ENCODE measurements at places on chromosomes 5 and 9.

DNA sequence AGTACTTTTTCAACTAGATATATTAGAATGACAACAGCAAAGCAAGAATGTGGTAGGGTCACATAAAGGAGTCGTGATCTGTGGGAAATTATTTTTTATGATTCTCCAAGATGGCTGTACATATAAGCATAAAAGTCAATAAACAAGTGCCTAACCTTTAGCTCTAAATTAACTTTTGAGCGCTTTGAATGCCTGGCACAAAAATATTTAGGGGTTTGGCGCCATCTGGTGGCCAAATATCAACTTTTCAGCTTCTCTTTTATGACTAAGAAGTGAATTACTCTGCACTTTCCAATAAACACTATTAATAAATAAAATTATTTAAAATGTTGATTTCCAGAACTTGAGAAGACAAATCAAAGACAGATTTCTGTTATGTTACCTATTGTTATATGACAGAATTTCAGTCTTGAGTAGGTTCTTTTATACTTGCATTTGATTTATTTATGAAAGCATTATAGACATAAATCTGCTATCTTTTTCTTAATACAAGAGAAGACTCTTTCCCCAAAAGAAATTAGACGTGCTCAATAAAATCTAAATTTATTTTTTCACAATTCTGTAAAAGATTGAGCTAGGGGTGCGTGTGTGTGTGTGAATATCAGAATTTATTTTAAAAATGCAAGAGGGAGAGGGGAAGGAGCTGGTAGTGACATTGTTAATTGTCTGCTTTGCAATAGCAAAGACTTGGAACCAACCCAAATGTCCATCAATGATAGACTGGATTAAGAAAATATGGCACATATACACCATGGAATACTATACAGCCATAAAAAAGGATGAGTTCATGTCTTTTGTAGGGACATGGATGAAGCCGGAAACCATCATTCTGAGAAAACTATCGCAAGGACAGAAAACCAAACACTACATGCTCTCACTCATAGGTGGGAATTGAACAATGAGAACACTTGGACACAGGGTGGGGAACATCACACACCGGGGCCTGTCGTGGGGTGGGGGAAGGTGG is 36.7 kb upstream of the ARRDC3 start:
- no peak for DNase-seq
- H3K4me1 ChIP-seq = no peaks in the 10 kb centered on the region

GRCh38 chr9:87590996-87591395 is 93.3 kb downstream of the DAPK1 start:
- no peak for DNase-seq
- H3K27ac ChIP-seq = no peak overlapping the region
- H3K4me1 ChIP-seq = peaks cover 61% of the 10 kb centered on the region
- no peak overlapping the region for H3K4me3 ChIP-seq
- peaks cover 10% of the 10 kb centered on the region for H3K36me3 ChIP-seq

DNA sequence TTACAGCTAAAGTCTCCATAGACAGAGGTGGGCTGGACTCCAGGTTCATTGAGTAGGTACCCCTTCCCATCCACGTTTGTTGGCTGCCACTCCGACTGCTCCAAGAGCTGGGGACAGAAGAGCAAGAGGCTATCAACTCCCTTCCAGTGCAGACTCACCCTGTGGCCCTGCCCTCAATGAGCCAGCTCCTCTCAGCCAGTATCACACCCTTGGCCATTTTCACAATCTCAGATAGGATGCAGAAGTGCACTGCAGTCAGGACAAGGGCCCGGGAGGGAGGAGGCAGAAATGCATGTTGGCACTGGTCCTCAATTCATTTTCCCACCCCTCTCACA is 6.2 kb downstream of the IRF1 start:
- peaks cover 14% of the 10 kb centered on the region for H3K36me3 ChIP-seq
- H3K4me1 ChIP-seq = no peaks in the 10 kb centered on the region
- H3K4me3 ChIP-seq = no peak overlapping the region
- H3K27me3 ChIP-seq = no peaks in the 10 kb centered on the region

DNA sequence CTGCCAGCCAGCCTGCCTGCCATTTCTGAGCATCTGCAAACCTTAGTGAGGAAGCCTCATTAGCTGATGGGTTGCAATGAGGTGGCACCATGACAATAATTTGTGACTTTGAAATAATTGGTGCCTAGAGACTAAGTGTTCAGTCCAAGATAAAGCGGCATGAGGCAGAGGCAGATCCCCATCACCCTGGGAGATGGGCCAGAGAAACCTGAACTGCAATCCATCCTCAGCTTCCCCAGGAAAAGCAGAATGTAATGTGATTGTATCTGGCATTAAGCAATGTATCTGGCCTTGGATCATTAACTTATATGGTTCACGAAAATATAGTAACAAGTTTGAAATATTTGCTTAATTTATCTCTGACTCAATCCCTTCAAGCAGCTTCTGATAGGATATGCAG is 101.0 kb downstream of the SPOCK1 start:
- no peaks in the 10 kb centered on the region for H3K4me1 ChIP-seq
- H3K36me3 ChIP-seq = no peaks in the 10 kb centered on the region
- no peak overlapping the region for H3K4me3 ChIP-seq
- peaks cover 17% of the 10 kb centered on the region for H3K27me3 ChIP-seq
- no peak for DNase-seq
- no peak overlapping the region for H3K27ac ChIP-seq

DNA sequence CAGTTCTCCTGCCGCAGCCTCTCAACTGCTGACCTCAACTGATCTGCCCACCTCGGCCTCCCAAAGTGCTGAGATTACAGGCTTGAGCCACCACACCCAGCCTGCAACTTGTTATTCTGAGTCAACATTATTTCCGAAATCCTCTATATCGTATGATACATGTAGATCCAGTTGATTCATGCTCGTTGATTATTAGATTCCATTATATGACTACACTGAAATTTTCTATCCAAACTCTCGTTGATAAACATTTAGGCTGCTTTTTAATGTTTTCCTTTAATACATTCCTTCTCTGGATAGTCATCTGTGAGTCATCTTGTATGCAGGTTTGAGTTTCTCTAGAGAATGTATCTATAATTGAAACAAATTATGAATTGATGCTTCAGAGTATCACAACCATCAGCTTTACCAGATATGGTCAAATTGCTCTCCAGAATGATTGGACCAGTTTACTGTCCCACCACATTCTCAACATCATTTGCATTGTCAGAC is 4.1 kb downstream of the CDK7 start:
- H3K27me3 ChIP-seq = no peaks in the 10 kb centered on the region
- peaks cover 19% of the 10 kb centered on the region for H3K4me1 ChIP-seq
- no peak for DNase-seq
- H3K36me3 ChIP-seq = peaks cover 42% of the 10 kb centered on the region

GRCh38 chr5:163321511-163321910 is 115.9 kb upstream of the CCNG1 start:
- no peaks in the 10 kb centered on the region for H3K27me3 ChIP-seq
- no peak for DNase-seq
- no peaks in the 10 kb centered on the region for H3K36me3 ChIP-seq
- H3K4me1 ChIP-seq = no peaks in the 10 kb centered on the region
- no peak overlapping the region for H3K27ac ChIP-seq

GRCh38 chr5:124745928-124746915 is at the start of gene ZNF608:
TSS of gene ZNF608 (minus strand) at chr5:124746639. CDS start at chr5:124744989, 1,650 bp downstream.
- H3K27me3 ChIP-seq = no peaks in the 10 kb centered on the region
- no peak within 1 kb of the TSS for H3K4me3 ChIP-seq
- no peak for DNase-seq
- H3K36me3 ChIP-seq = peaks cover under 1% of the 10 kb centered on the region

GRCh38 chr5:17224858-17225511 is 7.6 kb downstream of the BASP1 start:
- H3K4me3 ChIP-seq = peak overlapping the region; percentile 8
- no peaks in the 10 kb centered on the region for H3K27me3 ChIP-seq
- H3K4me1 ChIP-seq = peaks cover 74% of the 10 kb centered on the region
- H3K36me3 ChIP-seq = peaks cover 52% of the 10 kb centered on the region

- H3K27me3 ChIP-seq = no peaks in the 10 kb centered on the region
- no peak overlapping the region for H3K27ac ChIP-seq
- DNase-seq = no peak
- no peak overlapping the region for H3K4me3 ChIP-seq
- peaks cover 8% of the 10 kb centered on the region for H3K4me1 ChIP-seq
Measured at GRCh38 chr9:34341659-34342295, 12.4 kb downstream of the NUDT2 start.

DNA sequence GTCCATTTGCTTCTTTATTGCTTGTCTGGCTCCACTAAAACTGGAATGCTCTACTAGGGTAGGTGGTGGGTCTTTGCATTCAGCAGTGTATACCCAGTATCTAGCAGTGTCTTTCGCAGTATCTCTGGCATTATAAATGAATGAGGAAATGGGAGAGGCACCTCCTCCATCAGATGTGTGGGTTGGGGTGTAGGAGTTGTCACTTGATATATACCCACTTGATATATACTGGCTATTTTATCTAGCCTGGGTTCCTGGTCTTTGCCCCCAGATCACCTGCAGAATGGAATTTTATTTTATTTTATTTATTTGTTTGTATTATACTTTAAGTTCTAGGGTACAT is 208.5 kb downstream of the PARP8 start:
- H3K4me3 ChIP-seq = no peak overlapping the region
- no peaks in the 10 kb centered on the region for H3K36me3 ChIP-seq
- H3K4me1 ChIP-seq = peaks cover 2% of the 10 kb centered on the region
- peaks cover 29% of the 10 kb centered on the region for H3K27me3 ChIP-seq
- DNase-seq = no peak

DNA sequence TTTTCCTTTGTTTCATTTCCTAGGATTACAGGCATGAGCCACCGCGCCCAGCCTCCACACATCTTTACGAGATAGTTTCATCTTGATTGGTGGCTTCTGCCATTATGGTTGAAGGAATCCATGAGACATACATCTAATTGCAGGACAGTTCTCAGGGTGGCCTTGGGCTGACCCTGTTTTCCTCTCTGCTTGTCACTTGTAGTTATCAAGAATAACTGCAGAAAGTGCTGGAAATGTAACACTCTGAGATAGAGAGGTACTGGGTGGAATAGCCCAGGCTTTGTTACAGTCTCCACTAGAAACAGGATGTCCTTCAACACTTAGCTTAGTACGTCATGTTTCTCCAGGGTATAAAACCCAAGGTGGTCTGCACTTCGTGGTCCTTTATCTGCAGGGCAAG is 10.7 kb downstream of the UGT3A2 start:
- H3K4me3 ChIP-seq = no peak overlapping the region
- peaks cover 3% of the 10 kb centered on the region for H3K4me1 ChIP-seq
- H3K27me3 ChIP-seq = peaks cover 6% of the 10 kb centered on the region
- H3K27ac ChIP-seq = no peak overlapping the region

GRCh38 chr5:36298552-36298951 is 3.1 kb downstream of the RANBP3L start:
- H3K27me3 ChIP-seq = no peaks in the 10 kb centered on the region
- H3K4me1 ChIP-seq = peaks cover 26% of the 10 kb centered on the region
- H3K4me3 ChIP-seq = no peak overlapping the region
- H3K27ac ChIP-seq = no peak overlapping the region
- no peak for DNase-seq

DNA sequence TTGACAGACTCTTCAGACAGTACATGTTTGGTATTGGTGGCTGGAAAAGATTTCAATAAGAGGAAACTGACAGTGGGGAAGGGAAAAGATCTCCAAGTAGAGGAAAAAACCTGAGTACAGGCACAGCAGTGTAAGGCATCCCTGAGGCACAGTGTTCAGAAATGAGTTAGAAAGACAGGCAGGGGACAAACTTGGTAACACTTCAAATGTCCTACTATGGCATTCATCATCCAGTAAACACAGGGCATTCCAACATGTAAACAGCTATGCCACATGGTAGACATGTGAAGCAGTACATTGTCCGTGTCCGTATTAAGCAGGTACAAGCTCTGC is 45.0 kb upstream of the NR5A1 start:
- no peaks in the 10 kb centered on the region for H3K36me3 ChIP-seq
- H3K27ac ChIP-seq = no peak overlapping the region
- no peak overlapping the region for H3K4me3 ChIP-seq
- H3K4me1 ChIP-seq = no peaks in the 10 kb centered on the region
- no peaks in the 10 kb centered on the region for H3K27me3 ChIP-seq

GRCh38 chr5:120072068-120072761 is 391.9 kb upstream of the PRR16 start:
- no peak overlapping the region for H3K27ac ChIP-seq
- H3K4me1 ChIP-seq = no peaks in the 10 kb centered on the region
- H3K36me3 ChIP-seq = no peaks in the 10 kb centered on the region
- H3K4me3 ChIP-seq = no peak overlapping the region

DNA sequence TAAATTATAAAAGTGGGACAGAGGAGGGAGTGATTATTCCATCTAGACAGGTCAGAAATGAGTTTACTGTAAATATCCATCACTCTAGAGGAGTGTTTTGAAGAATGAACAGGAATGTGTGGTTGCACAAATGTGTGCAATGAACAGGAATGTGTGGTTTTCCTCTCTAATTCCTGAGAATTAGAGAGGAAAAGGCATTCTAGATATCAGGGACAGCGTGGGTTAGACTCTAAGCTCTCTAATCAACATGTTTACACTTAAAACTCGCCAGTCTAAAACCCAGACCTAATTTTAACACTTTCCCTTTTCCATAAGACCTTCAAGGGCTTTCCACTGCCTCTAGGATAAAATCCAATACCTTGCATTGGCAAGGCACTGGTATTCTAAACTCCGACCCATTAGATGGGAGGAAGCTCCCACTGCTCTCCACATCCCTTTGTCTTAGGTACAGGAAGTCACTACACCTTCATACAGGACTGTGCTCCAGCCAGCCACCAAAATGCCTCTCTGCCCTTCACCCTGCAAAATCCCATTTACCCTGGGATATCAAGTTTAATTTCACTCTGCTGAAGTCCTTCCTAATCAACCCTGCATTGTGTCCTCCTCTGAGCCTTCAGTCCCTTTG is 67.9 kb downstream of the NFIB start:
- peaks cover 57% of the 10 kb centered on the region for H3K4me1 ChIP-seq
- no peaks in the 10 kb centered on the region for H3K27me3 ChIP-seq
- H3K36me3 ChIP-seq = peaks cover 3% of the 10 kb centered on the region
- H3K4me3 ChIP-seq = no peak overlapping the region

GRCh38 chr5:16931334-16932110 is 4.6 kb downstream of the MYO10 start:
- H3K27ac ChIP-seq = peak overlapping the region; percentile 61
- H3K4me3 ChIP-seq = peak overlapping the region; percentile 96
- H3K4me1 ChIP-seq = peaks cover 38% of the 10 kb centered on the region
- H3K27me3 ChIP-seq = peaks cover 14% of the 10 kb centered on the region

DNA sequence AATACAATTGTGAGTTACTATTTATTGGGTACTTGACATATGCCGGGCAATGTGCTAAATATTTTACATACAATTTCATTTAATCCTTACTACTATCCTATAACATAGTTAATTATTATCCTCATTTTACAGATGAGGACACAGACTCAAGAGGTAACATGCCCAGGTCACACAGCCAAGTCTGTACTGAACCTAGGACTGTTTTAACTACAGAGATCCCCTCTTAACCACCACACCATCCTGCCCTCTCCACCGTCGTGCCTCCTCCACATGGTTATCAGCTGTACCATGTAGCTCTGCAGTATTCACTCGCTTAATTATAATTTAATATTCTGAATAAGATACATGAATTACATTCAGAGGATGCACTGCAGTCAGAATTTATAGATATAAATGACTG is 5.3 kb downstream of the RAB14 start:
- H3K4me1 ChIP-seq = peaks cover 50% of the 10 kb centered on the region
- no peak overlapping the region for H3K4me3 ChIP-seq
- no peak for DNase-seq
- H3K27ac ChIP-seq = peak overlapping the region; percentile 66
- no peaks in the 10 kb centered on the region for H3K36me3 ChIP-seq
- no peaks in the 10 kb centered on the region for H3K27me3 ChIP-seq

Measured in type B pancreatic cell (in vitro differentiated cells).